CD4-positive, alpha-beta T cell (primary cell): ENCODE measurements at places on chromosomes 2 and 18.

- DNase-seq: no peak
Observed at GRCh38 chr2:188979187-188980114, 5.3 kb downstream of the COL3A1 start.

GRCh38 chr2:215652388-215652787, 216.5 kb upstream of the FN1 start:
- no peak for DNase-seq

- no peak for DNase-seq
Observed at GRCh38 chr2:106596844-106597243, 109.7 kb downstream of the CD8B2 start.

- DNase-seq: no peak
Observed at GRCh38 chr2:144524118-144525009, 4.4 kb upstream of the ZEB2 start.

- DNase-seq: no peak
Observed at GRCh38 chr18:32026491-32027086, 8.0 kb downstream of the RNF125 start.
